Brain pericyte (primary cell): ENCODE measurements at places on chromosomes 1 and 21.

DNA sequence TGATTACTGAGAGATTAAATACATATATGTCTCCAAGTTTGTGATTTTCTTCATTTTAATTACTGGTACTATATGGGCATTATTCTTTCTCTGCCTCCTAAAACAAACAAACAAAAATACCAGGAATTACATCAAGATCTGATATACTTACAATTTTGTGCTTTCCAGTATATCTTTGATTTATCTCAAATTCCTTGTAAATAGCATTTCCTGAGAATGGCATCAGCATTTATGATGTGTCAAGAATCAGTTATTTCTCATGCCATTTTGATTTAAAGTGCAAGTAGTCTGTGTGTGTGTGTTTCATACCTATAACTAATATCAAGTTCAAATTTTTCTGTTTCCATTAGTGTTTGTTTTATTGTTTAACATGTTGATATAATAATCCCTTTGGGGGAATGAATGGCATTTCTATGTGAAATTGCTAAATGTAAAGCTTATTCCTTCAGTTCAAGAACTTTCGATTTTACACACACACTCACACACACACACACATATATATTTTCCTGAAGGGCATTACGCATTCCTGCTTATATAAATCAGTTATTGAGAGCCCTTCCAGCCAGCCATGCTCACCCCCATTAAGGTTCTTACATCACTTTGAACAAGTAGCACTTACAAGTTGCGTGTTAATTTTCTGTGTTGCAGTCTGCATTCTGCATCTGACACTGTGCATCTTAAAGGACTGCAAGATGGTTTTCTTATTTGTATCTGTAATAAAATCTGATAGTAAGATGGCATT lies 102.7 kb downstream of the NEK7 start:
- DNase-seq: no peak

DNA sequence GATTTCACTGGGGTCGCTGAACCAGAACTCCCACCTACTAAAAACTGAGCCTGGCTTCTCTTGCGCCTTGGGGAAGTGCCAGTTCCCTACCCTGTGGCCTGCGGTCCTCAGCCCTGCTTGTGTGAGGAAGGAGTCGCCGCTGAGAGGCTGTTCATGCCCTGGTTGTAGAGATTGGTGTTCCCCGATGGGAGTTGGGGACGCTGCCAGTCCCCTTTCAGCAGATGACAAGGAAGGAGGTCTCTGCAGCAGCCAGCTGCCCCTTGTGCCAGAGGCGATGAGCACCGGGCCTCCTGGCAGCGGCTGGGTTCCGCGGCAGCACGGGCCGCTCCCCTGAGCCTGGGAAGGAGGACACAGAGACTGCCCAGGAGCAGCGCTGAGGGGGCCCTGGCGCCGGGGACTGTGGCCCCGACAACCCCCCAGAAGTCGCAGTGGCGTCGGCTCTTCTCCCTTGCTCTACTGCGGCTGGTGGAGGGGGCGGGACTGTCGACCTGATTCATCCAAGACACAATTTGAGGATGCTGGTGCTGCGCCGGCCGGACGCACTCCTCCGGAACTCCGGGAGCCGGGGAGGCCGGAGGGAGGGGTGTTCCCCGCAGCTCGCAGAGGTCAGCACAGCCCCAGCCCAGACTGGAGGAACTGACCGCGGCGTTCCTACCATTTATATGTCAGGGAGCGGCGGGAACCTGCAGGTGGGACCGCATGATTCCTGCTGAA lies 12.0 kb upstream of the ADORA3 start:
- no peak for DNase-seq

DNA sequence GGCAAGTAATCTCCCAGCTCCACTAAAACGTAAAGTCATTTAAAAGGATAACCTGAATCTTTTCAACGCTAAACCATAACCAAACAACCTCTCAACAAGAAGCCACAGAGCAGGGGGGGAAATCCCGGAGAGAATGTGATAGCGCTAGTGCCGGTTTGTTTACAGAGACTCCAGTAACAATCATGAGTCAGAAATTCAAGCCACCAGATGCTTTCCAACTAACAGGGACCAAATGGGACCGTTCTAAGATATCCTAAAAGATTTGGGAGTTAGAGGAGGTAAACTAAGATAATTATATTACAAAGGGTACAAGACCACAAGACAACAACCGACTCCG lies 825 bp downstream of the DCAF8 start:
- DNase-seq: no peak

DNA sequence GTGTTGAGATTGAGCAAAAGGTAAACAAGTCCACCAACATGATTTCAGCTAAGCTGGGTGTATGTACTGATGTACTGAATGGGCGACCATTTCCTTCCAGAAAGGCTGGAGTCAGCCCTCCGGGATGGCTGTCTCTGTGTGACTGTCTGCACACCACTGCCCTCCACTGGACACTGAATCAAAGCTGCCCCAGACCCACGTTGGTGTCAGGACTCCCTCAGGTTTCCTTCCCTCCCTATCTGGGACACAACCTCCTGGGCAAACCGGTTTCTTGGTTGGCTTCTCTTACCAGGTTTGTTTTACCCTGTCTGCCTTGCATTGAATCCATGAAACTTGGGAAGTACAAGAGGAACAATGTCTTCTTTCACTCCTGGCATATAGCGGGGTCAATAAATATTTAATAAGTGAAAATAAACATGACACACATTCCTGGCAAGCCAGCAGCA lies 5.3 kb upstream of the SRP9 start:
- no peak for DNase-seq

GRCh38 chr1:180898441-180899219 lies 14.1 kb upstream of the KIAA1614 start:
- no peak for DNase-seq

- no peak for DNase-seq
Measured at GRCh38 chr1:232625319-232625868, 4.5 kb downstream of the SIPA1L2 start.

DNA sequence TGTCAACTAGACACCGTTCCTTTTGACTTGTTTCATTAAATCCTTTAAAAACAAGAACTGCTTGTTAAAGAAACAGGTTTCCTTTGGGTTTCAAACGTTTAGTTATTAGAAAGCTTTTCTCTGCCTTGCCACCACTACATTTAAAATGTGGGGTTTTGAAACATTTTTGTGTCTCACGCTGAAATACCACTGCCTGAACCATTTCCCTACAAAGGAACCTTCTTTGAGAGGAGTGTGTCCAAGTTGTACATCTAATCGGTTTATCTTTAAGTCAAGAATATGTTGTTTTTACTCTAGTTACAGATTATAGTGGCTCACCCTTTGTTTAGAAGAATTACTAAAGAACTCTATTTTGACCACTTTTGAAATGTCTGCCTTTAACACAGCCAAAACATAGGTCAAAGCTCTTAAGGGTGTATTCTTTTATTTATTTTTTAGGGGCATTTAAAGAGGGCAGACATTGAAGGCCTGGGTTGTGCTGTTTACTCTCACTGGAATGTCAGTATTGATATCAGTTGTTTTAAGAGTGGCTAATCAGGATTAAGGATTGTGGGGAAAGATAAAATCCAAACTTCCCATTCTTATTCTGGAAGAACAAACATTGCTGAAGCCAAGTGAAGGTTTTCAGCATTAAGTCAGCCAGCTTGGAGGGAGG lies 143.4 kb downstream of the GALNT2 start:
- DNase-seq: no peak

DNA sequence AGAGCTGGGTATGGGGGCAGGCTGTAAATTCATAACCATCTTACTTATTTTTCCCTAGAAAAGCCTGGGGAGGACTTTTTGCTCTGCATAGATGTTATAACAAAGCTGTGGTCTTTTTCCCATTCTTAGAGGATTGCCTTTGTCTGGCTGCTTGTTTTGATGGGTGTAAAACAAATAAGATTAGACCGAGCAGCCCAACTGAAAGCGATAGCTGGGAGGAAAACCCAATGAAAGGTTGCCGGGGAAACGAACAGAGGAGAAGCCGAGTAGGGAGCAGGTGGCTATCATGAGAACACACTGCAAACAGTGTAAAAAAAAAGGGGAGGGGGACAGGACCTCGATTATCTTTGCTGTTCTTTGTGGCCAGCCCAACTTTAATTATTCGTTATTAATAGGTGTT lies 1.9 kb downstream of the ELAVL4 start:
- no peak for DNase-seq

GRCh38 chr1:56578963-56579875 lies at the start of gene PLPP3:
Gene PLPP3 (minus strand): TSS chr1:56579563. CDS start chr1:56579016, 547 bp downstream.
- peak; percentile 94 for DNase-seq

DNA sequence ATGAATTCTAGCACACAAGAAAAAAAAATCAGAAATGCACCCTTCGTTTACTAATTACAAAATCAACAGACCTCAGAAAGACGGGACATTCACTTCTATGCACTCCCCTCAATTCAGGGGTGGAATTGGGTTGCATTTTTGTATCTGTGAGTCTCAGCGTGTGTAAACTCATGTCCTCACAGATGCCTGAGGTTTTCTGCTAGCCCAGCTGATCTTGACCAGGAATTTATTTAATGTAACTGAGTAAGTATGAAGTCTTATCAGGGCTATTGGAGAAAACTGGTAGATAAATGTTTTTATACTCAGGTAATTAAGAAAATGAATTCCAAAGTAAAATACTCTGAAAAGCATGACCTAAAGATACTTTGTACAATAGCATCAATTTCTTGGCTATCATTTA lies 167.7 kb downstream of the RUNX1 start:
- no peak for DNase-seq

DNA sequence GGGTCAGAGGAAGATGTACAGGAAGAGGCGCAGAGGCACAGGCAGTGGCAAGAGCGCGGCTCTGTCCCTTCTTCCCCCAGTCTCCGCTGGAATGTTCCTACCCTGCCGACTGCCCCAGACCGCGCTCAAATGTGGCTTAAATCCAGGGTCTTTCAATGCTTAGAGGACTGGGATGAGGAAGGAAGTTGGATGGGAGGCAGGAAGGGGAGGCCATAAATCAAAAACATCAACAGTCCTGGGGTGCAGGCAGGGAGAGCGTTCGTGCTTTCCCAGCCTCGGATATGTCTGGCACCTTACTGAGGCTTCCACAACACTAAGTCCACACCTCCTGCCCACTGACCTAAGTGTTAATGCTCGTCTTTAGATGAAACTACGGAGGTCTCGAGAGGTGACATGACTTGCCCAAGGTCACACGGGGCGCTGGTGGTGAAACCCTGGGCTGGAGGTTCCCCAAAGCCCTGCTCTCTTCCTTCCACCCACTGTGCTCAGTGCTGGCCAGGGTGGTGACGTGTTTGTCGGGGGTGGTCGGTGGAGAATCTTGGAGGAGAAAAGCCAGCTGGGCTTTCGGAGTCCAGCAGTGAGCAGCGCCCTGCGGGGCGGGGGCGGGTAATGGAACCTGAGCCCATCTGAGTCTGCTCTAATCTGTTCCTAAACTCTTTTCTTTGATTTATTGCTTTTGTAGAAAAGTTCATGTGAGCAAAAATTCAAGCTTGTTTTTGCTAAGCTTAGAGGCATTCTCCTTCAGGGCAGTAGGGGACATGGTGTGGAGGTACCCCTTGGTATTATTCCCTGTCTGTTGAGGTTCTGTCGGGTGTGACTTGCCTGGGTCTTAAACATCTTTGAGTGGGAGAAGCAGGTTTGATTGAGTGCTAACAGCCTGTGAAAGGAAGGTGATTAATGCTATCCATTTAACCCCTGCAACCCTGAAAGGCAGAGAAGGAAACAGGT lies 708 bp downstream of the CDA start:
- DNase-seq: no peak

DNA sequence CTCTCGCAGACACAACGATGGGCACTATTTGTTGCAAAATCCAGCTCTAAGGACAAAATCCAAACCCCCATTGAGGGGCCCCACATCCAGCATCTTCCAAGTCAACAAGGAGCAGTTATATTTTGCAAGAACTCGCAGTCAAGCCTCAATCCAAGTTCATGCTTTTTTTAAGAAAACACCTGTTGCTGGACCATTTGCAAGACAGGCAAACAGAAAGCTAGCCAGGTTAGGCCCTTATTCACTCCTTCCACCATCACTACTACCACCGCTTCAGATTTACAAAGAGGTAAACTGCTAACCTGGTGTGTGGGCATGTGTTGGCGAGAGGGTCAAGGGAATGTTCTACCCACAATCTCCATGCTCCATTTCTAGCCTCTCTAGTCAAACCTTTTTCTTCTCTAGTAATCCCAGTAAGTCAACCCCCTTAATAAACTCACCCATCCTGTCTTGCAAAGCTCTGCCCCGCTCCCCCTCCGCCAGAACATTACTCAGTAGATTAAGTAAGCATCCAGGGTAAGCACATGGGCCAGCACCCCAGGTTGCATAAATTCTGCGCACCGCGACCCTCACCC lies 703 bp downstream of the ERI3 start:
- DNase-seq: no peak

DNA sequence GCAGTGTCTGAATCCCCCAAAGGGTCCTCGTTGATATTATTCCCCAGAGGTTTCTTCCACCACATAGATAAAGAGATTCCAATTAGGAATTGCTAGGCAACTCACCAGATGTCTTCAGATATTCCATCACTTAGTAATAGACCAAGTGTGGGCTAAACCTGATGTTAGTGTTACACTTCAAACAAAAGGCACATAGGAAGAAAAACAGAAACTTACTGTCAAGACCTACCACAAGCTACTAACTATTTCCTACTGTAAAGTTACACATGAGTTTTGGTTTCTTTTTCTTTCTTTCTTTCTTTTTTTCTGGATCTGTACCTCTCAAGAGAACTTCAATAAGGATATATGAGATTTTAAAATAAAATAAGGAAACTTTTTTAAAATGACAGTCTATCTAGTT lies 879.1 kb upstream of the NEGR1 start:
- DNase-seq: no peak

DNA sequence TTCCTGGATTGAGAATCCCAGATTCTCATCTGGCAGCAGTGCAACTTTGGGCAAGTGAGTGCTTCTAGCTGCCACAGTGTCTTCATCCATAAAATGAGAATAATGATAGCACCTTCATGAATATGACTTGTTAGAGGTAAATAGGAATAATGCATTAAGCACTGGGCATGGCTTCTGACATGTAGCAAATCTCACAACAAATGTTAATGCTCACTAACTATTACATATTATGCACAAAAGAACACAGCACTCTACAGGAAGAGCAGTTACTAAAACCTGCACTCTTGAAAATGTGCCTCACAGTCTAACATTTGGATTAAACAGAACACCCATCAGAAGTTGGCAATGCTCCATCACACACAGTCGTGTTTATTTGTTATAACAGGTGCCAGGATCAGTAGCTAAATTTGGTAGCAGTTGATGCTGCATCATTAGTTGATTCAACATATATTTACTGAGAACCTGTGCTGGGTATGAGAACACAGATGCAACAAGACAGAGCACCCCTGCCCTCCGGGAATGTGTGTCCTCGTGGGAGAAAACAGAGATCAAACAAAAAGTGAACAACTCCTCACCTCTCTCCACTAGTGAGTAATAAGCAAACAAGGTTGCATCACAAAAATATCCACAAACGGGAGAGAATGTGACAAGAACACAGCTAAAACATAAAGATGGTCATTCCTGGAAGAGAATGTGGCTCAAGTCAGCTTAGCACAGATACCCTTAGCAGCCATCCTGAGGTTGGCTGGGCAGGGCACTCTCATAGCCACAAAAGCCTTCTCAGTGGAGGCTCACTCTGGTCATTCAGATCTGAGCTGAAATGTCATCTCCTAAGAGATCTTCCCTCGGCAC lies 26.2 kb upstream of the LBR start:
- no peak for DNase-seq
